ENCODE measurements at places on chromosomes 6 and 20.

GRCh38 chr6:29968130-29968529 is 25.8 kb downstream of the HLA-A start:
- no peak for DNase-seq

DNA sequence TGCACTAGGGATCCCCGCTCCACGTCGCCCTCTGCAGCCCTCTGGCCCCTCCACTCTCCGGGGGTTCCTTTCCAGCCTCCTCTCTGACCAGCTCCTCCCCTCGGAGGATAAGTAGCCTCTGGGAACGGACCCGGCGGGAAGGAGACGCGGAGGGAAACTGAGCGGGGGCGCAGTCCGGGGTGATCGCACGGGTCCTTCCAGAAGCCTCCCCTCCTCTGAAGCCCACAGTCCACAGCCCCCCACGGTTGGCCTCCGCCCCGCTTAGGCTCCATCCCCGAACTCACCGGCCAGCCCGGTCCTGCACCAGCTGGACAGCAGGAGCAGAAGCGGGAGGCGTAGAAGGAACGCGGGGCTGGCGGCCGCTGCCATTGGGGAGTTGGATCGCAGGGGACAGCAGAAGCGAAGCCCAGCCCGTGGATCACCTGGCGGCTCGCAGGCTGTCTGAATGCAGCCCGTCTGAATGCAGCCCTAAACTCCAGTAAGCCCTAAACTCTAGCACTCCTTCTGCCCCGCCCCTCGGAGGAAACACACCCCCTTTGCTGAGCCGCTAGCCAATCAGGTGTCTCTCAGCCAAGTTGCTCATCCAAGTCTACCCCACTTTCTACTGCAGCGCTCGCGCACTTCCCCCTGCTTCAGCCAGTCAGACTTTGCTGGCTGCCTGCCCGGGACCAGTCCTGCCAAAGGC is at the start of gene RAET1G:
Gene RAET1G, minus strand, starts transcription at position 480 of the 685 bp plus-strand sequence. Its CDS starts 111 bp downstream, at position 369.
- peak; percentile 46 for DNase-seq

DNA sequence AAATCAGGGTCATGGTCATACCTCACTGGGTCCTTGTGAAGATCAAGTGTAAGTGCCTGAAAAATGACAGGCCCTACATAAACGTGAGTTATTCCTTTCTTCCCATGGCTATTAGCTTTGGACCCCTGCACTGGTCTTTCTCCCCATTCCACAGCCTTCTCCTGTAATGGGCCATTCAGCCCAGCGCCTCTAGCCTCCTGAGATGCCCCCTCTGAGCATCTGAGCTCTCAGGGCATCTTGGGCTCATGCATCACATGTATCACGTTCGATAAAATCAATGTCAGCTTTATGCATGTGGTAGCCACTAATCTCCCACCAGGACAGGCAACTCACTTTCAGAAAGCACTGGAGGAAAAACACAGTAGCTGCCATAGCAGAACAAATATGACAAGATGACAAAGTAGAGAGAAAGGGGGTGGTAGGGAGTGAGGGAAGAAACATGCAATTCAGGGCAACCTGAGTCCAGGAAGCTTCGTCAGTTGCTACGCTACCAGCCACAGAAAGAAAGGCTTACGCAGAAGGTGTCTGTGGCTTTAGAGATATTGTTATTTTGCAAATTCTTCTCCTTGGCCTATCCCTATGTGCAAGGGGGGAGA is 498.8 kb downstream of the PTPRT start:
- DNase-seq = no peak

GRCh38 chr20:15887387-15887786 is 685.9 kb downstream of the KIF16B start:
- DNase-seq = no peak

GRCh38 chr6:111850295-111850937 is 22.8 kb downstream of the FYN start:
- DNase-seq = no peak

GRCh38 chr6:16285467-16286150 is 47.2 kb downstream of the GMPR start:
- no peak for DNase-seq

DNA sequence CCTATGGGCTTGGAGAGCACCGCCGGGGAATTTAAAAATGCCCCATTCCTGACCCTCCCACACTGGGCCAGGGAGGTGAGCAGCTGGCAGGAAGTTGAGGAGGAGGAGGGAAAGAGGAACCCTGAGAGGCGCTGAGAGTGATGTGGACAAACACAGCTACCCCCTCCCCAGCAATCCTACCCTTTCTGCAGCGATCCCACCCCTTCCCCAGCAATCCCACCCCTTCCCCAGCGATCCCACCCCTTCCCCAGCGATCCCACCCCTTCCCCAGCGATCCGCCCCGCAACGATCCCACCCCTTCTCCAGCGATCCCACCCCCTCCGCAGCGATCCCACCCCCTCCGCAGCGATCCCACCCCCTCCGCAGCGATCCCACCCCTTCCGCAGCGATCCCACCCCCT is 111.6 kb downstream of the SYCP2 start:
- no peak for DNase-seq

DNA sequence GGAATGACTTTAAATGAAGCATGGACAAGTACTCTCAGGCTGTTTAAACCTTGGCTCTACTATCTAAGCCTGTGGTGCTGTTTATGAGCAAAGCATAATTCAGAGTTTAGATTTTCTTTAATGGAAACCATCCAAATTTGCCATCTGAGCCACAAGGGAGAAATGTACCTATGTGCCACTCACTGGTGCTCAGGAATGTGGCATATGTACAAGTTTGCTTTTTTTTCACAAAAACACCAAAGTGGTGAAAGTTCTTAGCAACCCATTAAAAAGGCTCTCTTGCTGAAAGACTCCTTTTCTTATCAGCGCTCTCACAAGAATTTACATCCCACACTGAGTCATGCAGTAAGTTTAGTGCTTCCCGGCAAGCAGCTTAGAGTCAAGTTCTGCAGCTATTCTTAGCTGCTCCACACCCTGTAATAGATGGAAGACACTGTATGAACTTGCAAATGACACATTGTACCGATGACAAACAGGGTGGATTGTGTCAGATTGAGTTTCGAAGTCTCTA is 57.3 kb upstream of the MLIP start:
- DNase-seq = peak; percentile 18

DNA sequence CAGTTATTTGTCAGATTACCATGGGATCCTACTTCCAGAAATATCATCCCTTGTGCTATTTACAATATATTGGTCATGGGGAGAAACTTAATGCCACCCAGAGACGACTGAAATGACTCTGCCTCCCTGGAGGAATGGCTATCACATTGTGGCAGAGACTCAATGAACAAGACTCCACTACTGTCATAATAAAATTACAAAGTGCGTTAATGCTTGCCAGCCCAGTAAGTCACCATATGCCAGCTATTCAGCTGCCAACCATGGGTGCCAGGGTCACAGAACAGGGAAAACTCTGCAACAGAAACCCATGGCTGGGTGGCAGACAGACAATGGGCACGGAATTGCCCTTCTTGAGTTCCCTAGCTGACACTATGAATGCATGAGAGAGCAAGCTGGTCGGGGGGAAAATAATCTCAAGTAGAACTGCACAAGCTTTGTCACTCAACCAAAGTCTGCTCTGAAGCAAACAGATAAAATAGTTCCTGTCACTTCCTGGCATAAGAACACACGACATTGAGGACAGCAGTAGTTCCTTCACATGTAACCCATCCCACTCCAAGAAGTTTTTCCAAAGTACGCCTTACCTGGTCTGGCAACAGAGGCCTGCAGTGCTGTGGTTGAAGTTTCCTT is 32.1 kb downstream of the TP53INP2 start:
- no peak for DNase-seq

- DNase-seq = no peak
Measured at GRCh38 chr6:12350644-12351170, 60.5 kb downstream of the EDN1 start.

- DNase-seq = peak; percentile 81
Measured at GRCh38 chr6:57267586-57268293, 45.6 kb upstream of the RAB23 start.

- no peak for DNase-seq
Measured at GRCh38 chr6:37806213-37806612, 13.3 kb upstream of the ZFAND3 start.

- DNase-seq = no peak
Measured at GRCh38 chr20:380763-381580, 412 bp downstream of the TRIB3 start.

DNA sequence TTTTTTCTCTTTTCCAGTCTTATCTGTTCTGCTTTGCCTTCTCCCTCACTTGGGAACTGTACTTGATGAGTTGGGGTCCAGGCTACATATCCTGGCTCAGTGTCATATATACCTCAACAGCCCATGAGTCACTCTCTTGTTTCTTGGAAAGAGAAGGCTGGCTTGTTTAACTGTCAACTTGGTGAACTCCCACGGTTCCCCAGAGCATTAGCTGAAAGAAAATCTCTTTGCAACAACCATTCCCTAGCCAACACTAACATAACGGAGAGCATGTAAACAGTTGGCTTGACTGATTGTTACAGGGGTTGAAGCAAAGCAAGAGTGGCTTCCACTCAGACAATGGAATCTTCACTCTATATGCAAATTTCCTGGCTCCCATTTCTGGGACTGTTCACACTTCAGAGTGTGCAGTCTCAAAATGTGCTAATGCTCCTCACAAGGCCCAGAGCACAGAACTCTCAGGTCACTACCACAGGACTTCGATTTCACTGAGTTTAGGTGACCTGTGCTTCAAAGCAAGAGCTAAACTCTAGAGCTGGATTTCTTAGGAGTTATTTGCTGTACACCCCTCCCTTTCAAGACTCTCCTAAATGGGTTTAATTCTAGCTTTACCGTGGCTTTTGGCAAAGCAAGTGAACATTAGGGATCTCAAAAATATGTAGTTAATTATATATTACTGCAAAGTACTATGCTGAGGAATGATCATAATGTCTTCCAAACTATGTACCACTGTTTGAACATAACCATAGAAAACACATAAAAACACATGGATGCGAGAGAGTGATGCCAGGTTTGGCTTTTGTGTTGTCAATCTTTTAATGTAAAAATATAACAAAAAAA is 609.8 kb downstream of the RFPL4B start:
- no peak for DNase-seq

- no peak for DNase-seq
Measured at GRCh38 chr6:106522562-106523250, 106.6 kb downstream of the RTN4IP1 start.

- DNase-seq = no peak
Measured at GRCh38 chr6:110063594-110064263, 85.6 kb downstream of the GPR6 start.

- DNase-seq = no peak
Measured at GRCh38 chr20:59708326-59708725, 104.0 kb downstream of the PHACTR3 start.

DNA sequence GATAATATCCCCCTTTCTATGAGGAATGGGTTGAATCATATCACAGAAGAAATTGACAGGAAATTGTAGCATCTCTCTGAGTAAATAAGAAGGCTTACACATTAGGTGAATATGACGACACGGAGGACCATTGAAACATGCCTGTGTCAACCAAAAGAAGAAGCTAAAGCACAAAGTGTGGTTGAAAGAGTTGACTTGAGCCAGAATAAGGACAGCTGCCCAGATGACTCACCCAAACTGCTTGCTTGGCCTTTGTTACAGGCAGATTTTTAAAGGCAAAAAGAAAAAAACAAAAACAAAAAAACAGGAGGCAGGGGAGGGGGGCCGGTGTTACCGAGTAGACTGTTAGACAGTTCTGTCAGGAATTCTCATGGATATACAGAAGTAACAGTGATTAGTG is 129.8 kb upstream of the EDN1 start:
- no peak for DNase-seq

DNA sequence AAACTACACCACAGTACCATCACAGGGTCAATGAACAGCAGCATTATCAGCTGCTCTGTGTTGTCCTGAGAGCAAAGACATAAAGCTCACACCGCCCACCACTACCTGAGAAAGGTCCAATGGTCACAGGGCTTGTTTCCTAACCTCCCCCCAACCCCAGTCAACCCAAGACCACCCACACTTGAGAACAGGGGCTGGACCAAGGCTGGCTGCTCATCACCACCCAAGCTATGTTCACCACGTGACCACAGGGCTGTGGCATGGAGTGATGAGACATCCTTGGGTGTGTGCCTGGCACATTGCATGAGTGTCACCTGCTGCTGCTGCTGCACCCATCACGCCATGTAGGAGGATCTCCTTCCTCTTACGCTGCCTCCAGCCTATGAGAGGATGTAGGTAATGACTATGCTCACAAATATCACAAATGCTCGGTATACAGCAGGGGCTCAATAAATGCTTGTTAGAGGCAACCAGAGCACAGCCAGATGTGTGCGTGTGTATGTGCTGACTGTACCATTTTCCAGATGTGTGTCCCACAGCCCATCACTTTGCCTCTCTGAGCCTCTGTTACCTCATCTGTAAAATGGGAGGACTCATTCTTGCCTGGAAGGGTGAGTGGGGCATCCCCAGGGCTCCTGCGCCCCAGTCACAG is 23.3 kb upstream of the SIRPA start:
- no peak for DNase-seq

- no peak for DNase-seq
Measured at GRCh38 chr6:84853901-84854300, 89.5 kb upstream of the TBX18 start.

GRCh38 chr6:551405-551804 is 105.5 kb downstream of the HUS1B start:
- no peak for DNase-seq

GRCh38 chr6:13011612-13012146 is 295.1 kb downstream of the PHACTR1 start:
- DNase-seq = no peak

GRCh38 chr20:43516251-43516824 is 8.8 kb downstream of the L3MBTL1 start:
- DNase-seq = no peak

- no peak for DNase-seq
Measured at GRCh38 chr20:33105316-33105924, 26.0 kb downstream of the BPIFB4 start.

DNA sequence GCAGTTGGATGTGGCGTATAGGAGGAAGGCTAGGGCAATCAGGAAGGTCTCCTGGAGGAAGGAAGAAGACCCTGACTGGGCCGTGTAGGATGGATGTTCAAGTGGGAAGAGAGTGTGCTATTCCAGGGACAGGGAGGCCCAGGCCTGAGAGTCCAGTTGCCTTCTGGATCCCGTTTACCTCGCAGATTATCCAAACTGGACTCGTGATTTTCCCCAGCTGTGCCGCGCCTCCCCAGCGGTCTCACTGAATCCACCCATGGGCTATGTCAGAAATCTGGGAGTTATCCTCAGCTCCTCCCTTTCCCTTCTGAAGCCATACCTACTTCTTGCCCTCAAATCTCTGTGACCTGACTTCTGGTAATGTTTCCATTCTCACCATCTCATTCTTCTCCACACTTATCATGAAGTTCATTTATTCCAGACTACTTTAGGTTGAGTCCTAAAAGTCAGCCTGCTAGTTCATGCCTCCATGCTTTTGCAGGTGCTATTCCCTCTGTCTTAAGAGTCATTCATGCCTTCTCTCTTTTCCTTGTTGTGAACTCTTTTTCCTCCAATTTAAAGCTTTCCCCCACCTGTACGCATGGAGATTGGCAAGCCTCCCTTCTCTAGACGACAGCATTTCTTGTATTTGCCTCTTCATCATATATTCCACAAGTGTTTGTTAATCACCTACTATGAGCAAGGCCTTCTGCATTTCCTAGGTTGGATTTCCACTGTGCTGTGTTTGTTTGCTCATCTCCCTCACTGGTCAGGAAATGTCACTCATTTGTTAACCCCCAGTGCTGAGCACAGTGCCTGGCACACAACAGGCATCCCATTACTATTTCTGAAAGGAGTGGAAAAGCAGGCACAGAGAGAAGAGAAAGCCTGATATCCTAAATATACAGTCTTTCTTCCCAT is 2.7 kb downstream of the SDCBP2 start:
- DNase-seq = no peak

GRCh38 chr20:57622579-57623381 is 2.6 kb upstream of the ZBP1 start:
- DNase-seq = peak; percentile 27

- no peak for DNase-seq
Measured at GRCh38 chr20:54570561-54570960, 95.2 kb downstream of the DOK5 start.

GRCh38 chr6:148451690-148452089 is 109.1 kb downstream of the SASH1 start:
- DNase-seq = no peak

Measured in epithelial cell of proximal tubule (primary cell).